ENCODE measurements at places on chromosomes 4 and X.

GRCh38 chrX:154000051-154000450 lies 19.7 kb downstream of the IRAK1 start:
- no peak for DNase-seq

DNA sequence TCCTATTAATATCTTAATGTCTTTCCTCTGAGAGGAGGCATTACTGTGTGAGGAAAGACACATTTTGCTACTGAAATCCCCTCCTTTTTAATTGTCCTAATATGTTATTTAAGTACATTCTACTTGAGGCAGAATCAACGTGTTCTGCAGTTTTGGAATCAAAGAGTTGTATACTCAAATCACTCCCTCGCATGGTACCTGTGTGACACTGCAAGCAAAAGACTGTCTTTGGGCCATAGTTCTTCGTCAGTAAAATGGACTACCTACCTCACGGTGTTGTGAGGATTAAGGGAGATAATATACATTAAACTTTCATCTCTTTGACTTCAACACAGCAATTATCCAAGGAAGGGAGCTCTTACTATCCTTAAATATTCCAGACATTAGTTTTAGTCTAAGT lies 61.5 kb downstream of the TIGD2 start:
- DNase-seq: no peak

GRCh38 chrX:129983575-129984110 lies 1.2 kb downstream of the BCORL1 start:
- no peak for DNase-seq

- DNase-seq: no peak
These were observed 482.0 kb upstream of the TENM3 start for GRCh38 chr4:181761156-181761555.

DNA sequence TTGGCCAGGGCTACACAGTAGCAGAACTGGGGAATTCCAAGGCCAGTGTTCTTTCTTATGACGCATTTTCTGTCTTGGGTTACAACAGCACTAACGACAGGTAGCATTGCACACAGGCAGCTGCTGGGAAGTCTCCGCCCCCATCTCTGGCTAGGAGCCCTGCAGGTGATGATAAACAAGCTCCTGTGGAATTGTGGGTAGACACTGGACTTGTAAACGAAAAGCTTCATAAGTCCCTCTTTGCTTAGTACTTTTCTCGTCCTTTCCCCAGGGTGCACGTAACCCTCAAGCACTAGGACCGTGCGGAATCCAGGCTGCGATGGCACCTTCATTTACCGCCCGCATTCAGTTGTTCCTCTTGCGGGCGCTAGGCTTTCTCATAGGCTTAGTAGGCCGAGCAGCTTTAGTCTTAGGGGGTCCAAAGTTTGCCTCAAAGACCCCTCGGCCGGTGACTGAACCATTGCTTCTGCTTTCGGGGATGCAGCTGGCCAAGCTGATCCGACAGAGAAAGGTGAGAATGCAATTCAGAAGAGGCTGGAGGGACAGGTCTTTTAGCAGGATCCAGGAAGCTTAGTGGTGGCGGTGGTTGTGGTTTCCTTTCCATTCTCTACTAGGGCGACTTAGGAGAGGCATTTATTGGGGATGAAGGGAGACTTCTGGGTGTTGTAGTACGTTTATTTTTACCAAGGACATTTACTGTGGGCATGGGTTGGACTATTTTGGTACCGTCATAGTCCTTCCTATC lies at the start of gene FAAH2:
TSS of gene FAAH2 (plus strand) at position 200 of the 745 bp plus-strand sequence. CDS start at position 320, 120 bp downstream.
- peak; percentile 56 for DNase-seq

- DNase-seq: no peak
These were observed 158.8 kb downstream of the TECRL start for GRCh38 chr4:64250488-64250887.

DNA sequence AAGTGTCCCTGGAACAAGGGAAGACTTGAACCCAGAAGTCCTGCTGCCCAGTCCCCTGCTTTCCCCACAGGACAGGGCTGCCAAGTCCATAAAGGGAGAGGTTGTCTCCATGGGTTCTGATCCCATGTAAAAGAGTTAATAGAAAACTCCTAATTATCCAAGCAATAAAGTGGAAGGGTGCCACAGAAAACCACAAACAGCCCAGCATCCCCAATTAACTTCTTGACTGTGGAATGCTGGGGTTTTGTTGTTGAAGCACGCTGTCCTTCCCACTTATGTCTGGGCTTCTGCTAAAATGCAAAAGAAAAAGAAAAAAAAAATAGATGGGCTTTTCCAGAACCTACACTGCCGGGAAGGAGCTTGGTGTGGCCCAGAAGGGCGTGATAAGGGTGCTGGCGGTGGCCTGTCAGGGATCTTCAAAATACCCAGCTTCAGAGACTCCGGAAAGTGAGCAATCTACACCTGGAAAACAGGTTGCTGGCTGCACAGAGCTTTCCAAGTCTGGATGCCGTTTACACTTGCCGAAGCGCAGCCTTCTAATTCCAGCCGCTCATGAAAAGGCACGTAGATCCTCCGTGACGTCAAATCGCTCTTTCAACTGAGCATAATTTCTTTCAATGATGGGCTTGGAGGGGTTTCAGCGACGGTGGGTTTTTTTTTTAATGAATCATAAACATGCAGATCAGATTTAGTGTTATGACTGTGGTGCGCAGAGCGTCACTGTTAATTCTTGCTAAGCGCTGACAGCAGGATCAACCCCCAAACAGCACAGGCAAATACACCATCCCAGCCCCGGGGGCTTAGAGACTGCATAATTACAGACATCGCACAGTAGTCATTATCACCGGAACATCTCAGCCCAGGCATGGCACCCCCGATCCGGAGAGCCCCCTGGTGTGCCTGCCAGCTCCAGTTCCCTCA lies 197.6 kb downstream of the BCOR start:
- no peak for DNase-seq

GRCh38 chr4:151962138-151962823 lies 201.5 kb upstream of the GATB start:
- no peak for DNase-seq

- no peak for DNase-seq
These were observed 3.2 kb downstream of the SPP1 start for GRCh38 chr4:87978681-87979080.

DNA sequence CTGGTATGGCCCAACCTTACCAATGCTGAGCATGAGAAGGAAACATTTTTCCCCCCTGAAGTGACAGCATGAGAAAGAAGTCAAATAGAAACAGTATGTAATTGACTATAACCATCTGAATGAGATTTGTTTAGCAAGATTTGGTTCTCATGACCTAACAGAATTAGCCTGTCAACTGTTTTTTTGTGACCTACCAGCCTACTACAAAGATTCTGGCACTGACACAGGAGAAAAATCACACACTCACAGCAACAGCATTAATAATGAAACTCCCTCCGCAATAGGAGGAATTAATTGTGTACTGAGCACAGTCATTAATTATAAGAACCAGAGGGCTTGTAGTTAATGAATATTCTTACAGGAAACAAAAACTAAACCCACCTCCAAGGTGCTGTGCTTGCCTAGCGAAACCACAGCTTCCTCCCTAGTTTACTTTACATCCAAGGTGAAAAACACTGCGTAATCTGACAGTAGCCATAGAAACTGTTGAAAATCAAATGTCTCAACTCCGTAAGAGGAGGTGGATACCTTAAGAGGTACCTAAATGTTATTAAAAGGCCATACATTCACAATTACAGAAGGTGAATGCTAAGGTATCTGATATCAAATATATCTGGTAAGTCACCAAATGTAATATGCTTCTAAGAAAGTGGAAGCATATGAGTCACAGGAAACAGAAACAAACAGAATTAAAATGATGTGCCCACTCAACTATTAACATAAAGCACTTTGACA lies 34.9 kb downstream of the MMRN1 start:
- DNase-seq: no peak

DNA sequence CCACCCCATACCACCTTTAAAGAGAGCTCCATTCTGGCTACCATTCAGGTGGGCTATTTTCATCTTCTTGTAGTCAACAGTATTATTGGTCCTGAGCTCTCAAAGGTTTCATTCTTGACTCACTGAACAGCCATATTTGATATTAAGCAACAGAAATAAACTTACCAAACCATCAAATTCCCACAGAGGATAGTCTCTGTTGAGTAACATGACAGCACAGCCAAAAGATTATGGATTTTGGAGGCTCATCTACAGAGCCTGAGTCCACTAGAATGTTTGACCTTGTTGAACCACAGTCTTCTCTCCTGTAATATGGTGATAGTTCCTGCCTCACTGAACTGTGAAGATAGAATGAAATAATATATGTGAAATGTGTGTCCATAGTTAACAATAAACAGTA lies 276.3 kb upstream of the LDB2 start:
- no peak for DNase-seq

DNA sequence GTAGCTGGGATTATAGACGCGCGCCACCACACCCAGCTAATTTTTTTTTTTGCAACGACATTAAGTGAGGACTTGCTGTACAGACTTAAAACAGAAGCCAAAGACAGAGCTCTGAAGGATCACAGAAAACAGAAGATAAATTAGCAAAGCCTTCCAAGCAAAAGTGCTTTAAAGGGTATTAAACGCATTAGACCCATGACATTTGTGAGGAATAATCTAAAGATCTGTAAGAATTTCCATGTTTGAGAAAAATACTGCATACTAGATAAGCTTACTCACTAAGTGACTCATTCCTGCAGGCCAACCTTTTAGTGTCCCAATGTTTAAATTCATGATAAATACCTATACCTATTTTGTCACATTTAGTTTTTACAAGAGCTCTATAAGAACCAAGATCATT lies 27.4 kb downstream of the SMARCA1 start:
- no peak for DNase-seq

GRCh38 chrX:129791336-129791735 lies 11.6 kb downstream of the SASH3 start:
- DNase-seq: no peak

- no peak for DNase-seq
These were observed 84.4 kb upstream of the FAT1 start for GRCh38 chr4:186807808-186808629.

GRCh38 chrX:129808158-129808828 lies 28.5 kb downstream of the SASH3 start:
- DNase-seq: no peak

DNA sequence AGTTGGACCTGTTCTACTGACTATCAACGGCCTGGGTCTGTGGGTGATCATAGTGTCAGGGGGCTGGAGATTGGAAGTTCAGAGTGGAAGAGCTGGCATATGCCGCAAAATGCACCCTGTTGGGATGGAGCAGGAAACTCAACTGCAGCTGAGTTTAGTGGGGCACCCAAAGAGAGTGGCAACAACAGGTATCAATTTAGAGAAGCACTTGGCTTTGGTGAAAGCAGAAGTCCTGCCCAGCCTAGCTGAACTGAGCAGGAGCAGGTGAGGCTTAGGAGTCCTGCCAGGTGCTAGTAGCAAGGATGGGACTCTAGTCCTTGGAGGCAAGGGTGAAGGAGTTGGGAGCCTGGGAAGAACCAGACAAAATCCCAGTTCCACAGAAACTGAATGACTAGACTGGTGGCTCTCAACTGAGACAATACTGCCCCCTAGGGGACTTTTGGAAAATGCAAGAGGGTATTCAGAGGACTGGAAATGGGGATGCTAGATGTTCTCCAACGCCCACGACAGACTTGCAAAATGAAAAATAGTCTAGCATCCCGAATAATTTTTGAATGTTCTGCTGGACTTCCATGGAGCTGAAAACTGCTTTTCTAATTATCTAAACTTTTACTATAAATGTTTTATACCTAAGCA lies 49.4 kb downstream of the RTL9 start:
- DNase-seq: no peak

GRCh38 chrX:133847340-133847994 lies 137.9 kb downstream of the GPC3 start:
- DNase-seq: no peak

DNA sequence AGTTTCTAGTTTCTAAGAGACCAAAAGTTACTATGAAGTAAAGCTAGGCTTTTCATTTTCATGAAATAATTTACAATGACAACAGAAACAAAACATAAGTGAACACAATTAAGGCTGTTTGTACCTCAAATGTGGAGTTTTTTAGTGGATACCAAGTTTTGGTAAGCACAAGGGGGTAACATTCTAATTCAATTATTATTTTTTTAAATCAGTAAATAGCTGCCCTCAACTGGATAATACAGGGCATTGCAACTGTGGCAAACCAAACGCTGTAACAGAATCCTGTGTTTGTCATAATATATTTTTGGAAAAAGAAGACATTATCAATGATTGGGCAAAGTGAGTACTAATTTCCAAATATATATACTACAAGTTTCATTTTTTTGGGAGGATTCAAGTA lies 150.3 kb downstream of the FBXW7 start:
- DNase-seq: no peak

DNA sequence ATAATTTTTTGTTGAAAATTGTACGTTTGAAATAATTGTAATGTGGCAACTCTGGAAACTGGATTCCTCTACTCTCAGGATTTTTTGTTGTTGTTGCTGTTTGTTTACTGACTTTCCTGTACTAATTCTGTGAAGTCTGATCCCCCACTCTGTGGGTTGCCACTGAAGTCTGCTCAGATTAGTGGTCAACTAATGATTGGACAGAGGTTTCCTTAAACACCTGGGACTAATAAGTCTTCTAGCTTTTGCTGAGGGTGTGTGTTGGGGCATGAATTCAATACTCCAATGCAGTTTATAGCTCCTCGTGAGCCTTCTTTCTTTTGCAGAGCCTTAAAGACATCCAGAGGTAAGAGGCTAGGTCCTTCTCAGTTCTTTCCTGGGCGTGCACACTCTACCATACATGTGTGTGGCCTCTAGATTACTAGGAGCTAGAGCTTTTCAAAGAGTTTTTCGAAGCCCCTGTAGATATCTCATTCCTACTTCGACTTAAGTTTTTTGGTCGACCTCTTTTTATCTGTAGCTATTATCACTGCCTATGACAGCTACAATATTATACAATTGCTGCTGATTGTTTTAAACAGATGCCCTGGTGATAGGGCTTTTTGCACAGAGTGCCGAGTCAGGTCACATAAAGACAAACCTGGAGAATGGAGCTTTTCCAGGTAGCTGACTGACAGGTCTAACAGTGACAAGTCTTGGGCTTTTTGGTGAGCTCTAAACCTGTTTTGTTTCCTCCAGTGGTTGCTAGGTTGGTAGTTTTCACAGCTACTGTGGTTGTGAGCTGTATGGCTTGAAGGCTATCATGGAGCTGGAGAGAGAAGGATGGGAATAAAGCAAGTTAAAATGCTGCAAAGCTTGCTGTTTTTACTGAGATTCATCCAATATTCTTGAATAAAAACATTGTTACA lies 34.0 kb downstream of the BMP2K start:
- no peak for DNase-seq

DNA sequence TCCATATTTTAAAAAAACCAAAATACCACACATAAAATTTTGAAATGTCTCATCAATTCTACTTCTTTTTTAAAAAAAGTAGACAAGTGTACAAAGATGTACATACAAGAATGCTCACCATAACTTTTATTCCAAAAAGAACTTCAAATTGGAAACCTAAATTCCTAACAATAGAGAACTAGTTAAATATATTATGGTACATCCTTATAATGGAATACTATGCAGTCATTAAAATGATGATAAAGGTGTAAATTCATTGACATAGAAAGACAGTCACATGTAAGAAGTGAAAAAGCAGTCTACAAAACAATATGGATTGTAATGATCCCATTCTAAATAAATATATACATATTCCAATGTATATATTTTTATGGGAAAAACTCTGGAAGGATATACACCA lies 31.0 kb downstream of the RPS6KA3 start:
- no peak for DNase-seq

GRCh38 chr4:15756361-15756861 lies 21.7 kb upstream of the CD38 start:
- peak; percentile 79 for DNase-seq

- peak; percentile 25 for DNase-seq
These were observed 25.2 kb upstream of the G3BP2 start for GRCh38 chr4:75698162-75698962.
